AG09309 (cell line): ENCODE measurements at places on chromosomes 12 and 14.

GRCh38 chr14:53190938-53191337 lies 37.8 kb upstream of the DDHD1 start:
- no peak for DNase-seq

- no peak for DNase-seq
Measured at GRCh38 chr12:66699738-66700482, 21.0 kb upstream of the GRIP1 start.

GRCh38 chr12:19885093-19885812 lies 446.0 kb downstream of the AEBP2 start:
- no peak for DNase-seq

- no peak for DNase-seq
Measured at GRCh38 chr12:65822732-65823512, 1.4 kb upstream of the HMGA2 start.

DNA sequence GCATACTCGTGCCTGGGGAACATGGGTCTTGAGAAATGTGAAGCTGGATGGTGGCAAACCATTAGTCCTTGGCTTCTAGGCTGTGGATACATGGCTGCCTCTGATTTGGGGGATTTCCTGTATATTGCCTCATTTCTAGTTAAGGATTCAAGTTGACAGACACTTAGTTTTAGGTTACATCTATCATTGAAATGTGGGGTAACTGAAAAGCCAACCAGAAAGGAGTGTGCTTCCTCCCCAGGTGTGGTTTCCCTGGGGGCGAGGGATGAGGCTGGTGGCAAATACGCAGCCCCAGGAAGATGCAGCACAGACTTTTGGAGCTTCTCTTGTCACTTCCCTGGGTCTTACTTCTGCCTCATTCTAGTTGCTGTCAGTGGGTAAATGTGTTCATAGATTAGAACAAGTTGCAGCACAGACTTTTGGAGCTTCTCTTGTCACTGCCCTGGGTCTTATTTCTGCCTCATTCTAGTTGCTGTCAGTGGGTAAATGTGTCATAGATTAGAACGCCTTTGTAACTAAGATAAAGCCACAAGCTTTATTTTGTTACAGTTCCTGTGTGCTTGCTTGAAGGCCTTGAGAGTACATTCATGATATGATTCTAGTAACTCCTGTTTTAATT lies 85.1 kb downstream of the BORCS5 start:
- no peak for DNase-seq

- DNase-seq: no peak
Measured at GRCh38 chr12:34298971-34299801, 276.9 kb downstream of the ALG10 start.

GRCh38 chr12:121781998-121782979 lies 11.2 kb downstream of the RHOF start:
- DNase-seq: no peak
